Stimulated activated CD8-positive, alpha-beta memory T cell treated with anti-CD3 and anti-CD28 coated beads, Interleukin-7, amount 100 ng/mL, for 4 hours (primary cell): ENCODE measurements at places on chromosomes 5 and 9.

DNA sequence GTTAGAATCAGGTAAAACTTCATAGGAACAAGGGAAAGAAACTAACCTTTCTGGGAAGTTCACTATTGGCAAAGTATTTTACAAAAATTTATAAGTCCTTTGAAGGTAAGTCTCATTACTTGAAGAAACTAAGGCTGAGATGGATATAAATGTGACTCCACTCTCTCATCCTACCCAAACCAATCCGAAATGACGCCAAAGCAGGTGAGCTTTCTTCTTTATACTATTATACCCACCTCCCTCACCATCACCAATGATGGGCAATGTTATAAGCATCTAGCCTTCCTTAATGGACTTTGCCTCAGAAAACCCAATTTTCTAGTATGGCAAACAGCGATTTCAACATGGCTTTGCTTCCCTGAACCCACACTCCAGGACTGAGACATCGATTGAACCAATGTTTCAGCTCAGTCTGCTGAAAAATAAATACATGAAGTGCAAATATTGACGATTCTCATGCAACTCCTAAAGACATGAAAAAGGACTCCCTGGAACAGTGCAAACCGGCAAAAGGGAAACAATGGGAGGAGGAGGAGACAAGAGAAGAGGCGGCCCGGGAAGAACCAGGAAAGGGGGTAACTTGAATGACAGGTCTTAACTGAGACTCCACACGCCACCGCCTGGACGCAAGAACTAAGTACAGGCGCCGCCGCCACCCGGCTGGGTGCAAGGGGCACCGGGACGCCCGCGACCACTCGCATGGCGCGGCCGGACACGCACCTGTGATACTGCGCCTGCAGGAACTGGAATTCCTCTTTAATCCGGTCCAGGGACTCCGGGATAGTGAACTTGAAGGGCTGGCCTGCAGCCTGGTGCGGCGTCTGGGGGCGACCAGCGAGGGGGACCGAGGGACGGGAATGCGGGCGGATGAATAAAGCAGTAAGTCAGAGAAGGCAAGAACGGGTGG lies 2.5 kb downstream of the TLE1 start:
- DNase-seq, result peak; percentile 27

GRCh38 chr5:76867827-76868693 lies 18.2 kb downstream of the S100Z start:
- DNase-seq, result peak; percentile 14

GRCh38 chr5:82044010-82044409 lies 72.2 kb downstream of the ATG10 start:
- no peak for DNase-seq

DNA sequence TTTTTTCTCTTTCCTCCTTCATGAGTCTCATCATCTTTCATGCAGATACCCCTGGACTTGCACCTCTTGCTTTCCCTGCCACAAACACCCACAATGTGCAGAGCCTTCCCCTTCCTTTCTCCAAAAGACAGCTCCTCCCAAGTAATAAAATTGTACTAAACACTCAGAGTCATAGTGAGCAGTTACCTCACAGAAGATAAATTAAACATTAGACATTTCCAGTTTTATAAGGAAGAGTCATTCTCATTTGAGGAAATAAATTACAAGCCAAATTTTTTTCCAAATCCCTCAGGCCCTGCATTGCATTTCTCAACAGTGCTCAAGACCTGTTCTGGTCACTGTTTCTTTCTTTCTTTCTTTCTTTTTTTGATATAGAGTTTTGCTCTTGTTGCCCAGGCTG lies 131.5 kb downstream of the ATPSCKMT start:
- DNase-seq, result no peak

- DNase-seq, result no peak
Observed at GRCh38 chr9:86047361-86047760, 52.0 kb downstream of the GOLM1 start.

DNA sequence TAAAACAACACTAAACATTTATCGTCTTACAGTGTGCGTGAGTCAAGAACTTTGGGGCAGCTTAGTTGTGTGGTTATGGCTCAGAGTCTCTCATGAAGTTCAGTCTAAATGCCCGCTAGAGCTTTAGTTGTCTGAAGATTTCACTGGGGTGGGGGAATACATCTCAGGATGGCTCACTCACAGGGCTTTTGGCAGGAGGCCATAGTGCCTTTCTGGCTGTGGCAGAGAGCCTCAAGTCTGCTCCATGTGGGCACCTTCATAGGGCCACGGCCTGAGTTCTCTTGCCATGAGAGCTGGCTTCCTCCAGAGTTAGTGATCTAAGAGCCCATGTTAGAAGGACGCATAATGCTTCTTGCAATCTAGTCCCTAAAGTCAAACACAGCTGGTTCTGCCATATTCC lies 258.8 kb upstream of the NUDT12 start:
- no peak for DNase-seq

DNA sequence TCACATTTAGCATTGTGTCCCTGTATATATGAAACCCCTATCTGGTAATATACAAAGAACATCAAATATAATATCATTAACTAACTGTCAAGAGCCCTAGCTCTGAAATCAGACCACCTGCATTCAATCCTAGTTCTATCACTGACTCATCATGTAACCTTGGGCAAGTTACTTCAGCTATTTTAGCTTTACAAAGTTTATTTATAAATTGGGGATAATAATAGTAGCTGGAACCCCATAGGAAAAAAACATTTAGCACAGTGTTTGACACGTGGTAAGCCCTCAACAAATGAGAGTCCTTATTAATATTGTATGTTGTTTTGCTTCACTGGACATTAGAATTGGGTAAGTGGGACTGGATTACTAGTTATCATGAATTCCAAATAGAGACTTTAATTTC lies 157.5 kb downstream of the EBF1 start:
- DNase-seq, result no peak

- no peak for DNase-seq
Observed at GRCh38 chr9:130779153-130779855, 55.8 kb upstream of the ABL1 start.

GRCh38 chr5:103923616-103924168 lies 361.1 kb upstream of the NUDT12 start:
- no peak for DNase-seq

DNA sequence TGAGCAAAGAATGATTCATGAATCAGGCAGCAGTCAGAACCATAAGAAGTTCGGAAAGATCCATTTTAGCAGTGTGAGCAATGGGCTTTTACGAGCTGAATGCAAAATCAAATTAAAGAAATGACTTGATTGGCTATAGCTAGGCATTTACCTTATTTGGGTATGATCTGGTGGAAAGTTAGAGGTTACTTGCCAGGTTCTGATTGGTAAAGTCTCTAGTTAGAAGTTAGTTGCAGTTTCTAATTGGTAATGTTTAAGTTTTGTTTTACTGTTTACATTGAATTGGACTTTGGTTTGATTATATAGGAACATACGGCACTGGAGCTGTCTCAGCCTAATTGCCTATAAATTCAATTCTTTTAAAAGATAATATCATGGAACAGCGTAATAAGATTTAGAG lies 97.9 kb downstream of the ITGA1 start:
- no peak for DNase-seq

- DNase-seq, result no peak
Observed at GRCh38 chr9:80074439-80074838, 502.7 kb downstream of the TLE4 start.

- DNase-seq, result no peak
Observed at GRCh38 chr5:58963361-58963760, 380.5 kb downstream of the RAB3C start.

DNA sequence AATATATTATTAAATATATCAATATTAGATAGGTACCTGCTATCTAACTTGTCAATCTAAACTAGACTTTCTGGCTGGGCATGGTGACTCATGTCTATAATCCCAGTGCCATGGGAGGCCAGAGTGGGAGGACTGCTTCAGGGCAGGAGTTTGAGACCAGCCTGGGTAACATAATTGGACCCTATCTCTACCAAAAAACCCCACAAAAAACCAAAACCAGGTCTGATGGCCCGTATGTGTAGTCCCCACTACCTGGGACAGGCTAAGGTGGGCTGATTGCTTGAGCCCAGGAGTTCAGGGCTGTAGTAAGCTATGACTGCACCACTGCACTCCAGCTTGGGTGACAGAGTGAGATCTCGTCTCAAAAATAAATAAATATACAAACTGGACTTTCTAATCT lies 55.0 kb downstream of the PJA2 start:
- no peak for DNase-seq

- DNase-seq, result no peak
Observed at GRCh38 chr5:136458481-136458880, 93.1 kb upstream of the TRPC7 start.

DNA sequence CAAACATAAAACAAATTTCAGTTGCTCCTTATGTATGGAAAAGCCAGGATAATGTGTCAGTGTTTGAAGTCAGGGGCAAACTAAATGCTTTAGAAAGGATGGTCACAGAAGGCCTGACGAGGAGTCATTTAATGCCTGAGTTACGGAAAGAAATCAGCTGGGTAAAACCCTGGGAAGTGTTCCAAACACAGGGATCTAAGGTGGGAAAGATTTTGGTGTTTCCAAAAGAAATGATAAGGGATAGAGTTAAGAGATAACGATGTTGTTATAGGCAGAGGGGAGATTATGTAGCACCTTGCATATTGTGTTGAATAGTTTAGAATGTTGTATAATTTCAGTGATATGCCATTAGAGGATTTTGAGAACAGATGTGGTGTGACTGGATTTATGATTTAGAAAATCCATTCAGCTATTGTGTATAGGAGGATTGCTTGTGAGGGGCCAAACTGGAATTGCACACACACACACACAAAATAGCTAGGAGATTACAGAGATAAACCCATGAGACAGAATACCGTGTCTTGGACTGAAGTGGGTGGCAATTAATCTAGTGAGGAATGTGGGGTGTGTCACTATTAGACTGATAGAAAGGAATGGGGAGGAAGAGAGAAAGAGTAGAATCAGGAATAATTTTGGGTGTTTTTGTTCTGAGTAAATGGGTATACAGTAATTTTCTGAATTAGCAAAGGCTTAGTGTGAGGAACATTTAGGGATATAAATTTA lies 274.2 kb upstream of the DAB2 start:
- no peak for DNase-seq

GRCh38 chr5:132427281-132428146 lies 58.0 kb downstream of the SLC22A5 start:
- DNase-seq, result peak; percentile 49

DNA sequence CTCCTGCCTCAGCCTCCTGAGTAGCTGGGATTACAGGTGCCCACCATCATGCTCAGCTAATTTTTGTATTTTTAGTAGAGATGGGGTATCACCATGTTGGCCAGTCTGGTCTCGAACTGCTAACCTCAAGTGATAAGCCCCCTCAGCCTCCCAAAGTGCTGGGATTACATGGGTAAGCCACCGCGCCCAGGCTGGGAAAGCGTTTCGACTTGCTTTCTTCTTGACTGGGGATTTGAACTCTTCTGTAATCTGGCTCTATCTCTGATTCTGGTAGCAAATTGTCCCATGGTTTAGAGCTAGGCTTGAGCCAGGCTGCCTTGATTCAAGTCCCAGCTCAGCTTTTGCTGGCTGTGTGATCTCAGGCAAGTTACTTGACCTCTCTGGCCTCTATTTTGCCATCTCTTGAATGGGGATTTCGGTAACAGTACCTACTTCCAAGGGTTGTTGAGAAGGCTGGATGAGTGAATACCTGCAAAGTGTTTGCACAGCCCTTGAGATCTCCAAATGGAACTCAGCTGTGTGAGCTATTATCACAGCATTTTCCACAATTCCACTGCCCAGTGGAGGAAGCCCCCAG lies 20.5 kb upstream of the MVB12B start:
- DNase-seq, result no peak

DNA sequence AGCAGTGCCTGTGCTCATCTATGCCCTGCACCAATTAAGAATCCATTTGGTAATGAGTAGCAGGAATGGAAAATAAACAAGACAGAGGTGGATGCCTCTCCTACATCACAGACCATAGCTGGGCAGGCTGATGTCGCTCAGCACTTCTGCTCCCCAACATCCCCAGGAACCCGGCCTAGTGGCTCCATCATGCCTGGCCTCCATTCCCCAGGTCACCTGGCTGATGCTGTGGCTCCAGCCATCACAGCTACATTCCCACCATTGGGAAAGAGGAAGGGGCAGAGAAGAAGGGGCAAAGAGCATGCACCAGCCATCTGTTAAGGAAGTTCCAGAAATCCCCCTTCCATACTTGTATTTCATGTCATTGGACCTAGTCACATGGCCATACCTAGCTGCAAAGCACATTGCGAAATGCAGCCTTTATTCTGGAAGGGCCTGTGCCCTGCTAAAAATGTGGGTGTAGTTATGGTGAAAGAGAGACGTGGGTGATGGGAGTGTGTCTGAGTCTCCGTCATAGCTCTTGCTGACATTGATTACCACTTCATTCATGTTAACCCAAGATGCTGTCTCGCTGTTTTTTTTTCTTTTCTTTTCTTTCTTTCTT lies 86.1 kb upstream of the ADAMTS2 start:
- no peak for DNase-seq

- no peak for DNase-seq
Observed at GRCh38 chr9:89489548-89490530, 8.1 kb downstream of the SEMA4D start.

DNA sequence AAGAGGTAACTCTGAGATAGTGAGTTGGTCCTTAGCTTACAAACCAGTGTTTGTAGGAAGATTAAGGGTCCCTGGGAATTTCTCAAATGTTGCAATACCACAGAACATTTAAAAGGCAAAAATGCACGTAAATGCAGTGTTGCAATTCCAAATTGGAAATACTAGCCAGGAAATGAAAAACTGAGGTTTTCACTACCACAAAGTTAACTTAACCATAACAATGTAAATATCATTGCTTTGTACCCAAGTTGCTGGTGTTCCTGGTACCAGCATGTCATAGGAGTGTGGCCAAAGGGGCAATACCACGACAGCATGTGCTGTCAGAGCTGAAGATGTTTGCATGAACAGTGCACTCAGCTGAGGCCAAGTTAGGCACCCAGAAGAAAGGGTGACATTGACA lies 382.9 kb downstream of the GLIS3 start:
- DNase-seq, result no peak

DNA sequence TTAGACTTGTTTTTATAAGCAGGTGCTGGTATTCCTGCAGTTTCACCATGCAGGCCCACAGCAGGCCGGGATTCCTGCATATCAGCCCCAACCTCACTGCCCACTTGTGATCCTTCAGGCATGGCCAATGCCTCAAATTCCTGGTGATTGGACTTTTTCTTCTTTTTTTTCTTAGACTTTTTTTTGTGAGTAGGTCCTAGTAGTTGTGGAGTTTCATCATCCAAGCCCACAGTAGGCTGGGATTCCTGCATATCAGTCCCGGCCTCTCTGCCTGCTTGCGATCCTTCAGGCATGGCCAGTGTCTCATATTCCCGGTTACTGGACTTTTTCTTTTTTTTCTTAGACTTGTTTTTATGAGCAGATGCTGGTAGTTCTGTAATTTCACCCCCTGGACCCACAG lies 4.8 kb downstream of the TTF1 start:
- DNase-seq, result no peak

- DNase-seq, result no peak
Observed at GRCh38 chr5:2755681-2756171, 4.2 kb upstream of the IRX2 start.

GRCh38 chr9:135879619-135880018 lies 27.7 kb downstream of the CAMSAP1 start:
- no peak for DNase-seq
